ENCODE measurements at places on chromosomes 7 and 10. TPM values are rescaled to one million over a fixed set of nuclear protein-coding genes. Genes with fewer than 3 reads are reported as not detected.

UBE3C gene
- total RNA-seq = 75.3 TPM

SORBS1 gene
- 854 TPM for total RNA-seq

CALHM1 gene
- total RNA-seq = not detected

ABCA13 gene
- total RNA-seq = 0.67 TPM

PLCE1 gene
- total RNA-seq = 5.7 TPM

IDI2 gene
- total RNA-seq = not detected
